ENCODE measurements at places on chromosomes 4 and X. TPM values are rescaled to one million over a fixed set of nuclear protein-coding genes. Genes with fewer than 3 reads are reported as not detected.
A peak's percentile ranks its signal among the peaks of the same experiment; 100 is the strongest.

The DNAAF6 gene
- total RNA-seq, result not detected

GRCh38 chr4:106618956-106619355 is 250.4 kb upstream of the GIMD1 start:
- DNase-seq, result no peak

- peak; percentile 71 for DNase-seq
These were observed 75.4 kb downstream of the TMEM131L start for GRCh38 chr4:153541456-153542096.

DNA sequence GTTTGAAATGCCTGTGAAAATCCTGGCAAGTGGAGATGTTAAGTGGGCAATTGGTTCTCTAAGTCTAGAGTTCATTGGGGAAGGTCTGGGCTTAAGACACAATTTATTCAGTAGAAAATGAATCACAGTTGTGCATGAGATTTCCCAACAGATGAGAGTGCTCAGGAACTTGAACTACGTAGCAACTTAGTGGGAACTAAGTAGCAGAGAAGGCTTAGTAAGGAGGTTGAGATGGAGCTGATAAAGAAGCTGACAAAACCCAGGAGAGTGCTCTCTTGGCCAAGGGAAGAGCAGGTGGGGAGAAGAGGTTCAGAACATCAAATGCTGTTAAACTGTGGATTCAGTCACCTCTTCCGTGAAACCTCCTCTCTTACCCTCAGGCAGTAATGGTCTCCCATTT is 33.0 kb downstream of the AFF1 start:
- no peak for DNase-seq

- peak; percentile 40 for DNase-seq
These were observed 167.1 kb downstream of the MAML3 start for GRCh38 chr4:139986689-139987501.
